MM.1S (cell line): ENCODE measurements at places on chromosomes 2 and 18.

DNA sequence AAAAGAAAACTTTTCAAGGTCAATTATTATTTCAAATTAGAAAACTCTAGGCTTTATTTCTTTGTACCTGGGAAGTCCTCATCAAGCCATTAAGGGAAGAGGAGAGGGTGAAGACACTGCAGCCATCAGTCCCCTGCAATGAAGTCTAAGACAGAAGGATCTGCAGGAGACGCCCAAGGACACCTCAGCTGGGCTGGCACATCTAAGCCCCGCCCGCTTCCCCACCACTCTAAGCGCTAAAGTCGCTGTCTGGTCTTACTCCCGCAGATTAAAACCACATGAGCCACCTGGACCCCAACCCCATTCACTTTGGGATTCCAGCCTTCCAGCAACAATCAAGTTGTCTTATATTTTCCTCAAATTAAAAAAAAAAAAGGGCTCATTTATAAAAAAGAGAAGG is 104.4 kb downstream of the AFF3 start:
- no peak overlapping the region for H3K4me3 ChIP-seq
- DNase-seq = no peak
- no peak overlapping the region for H3K27ac ChIP-seq
- H3K27me3 ChIP-seq = no peaks in the 10 kb centered on the region
- H3K4me1 ChIP-seq = no peaks in the 10 kb centered on the region
- H3K36me3 ChIP-seq = no peaks in the 10 kb centered on the region

- no peaks in the 10 kb centered on the region for H3K36me3 ChIP-seq
- no peak overlapping the region for H3K4me3 ChIP-seq
- no peak for DNase-seq
Observed at GRCh38 chr2:191869178-191869577, 22.3 kb upstream of the CAVIN2 start.

DNA sequence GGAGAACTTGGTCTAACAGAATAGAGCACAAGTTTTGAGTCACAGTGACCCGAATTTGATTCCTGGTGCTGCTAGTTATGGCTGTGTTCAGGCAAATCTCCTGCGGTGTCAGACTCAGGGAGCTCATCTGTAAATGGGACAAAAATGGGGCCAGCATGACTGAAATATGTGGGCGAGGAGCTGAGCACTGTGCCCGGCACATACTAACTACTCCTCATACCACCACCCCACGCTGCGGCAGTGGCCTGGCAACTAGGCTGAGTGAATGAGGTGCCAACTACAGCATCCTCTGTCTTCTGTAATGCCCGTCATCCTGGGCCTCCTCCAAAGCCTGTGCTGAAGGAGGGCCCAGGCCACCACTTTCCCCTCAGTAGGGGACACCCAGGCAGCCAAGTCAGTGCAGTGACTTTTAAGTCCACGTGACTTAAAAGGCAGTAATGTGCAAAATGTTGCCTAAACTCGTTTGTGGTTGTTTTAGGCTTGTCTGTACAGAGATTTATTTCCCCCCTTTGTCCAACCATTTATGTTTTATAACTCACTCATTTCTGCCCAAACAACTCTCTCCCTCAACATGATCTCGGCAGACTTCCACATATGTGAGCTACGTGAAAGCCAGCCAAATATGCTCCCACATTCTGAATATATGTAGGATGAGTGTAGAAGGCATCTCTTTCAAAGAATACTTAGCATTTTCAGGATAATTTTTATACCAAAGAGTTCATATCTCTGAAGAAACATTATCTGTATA is 773.7 kb downstream of the TSN start:
- H3K27me3 ChIP-seq = no peaks in the 10 kb centered on the region
- DNase-seq = no peak
- H3K27ac ChIP-seq = no peak overlapping the region

DNA sequence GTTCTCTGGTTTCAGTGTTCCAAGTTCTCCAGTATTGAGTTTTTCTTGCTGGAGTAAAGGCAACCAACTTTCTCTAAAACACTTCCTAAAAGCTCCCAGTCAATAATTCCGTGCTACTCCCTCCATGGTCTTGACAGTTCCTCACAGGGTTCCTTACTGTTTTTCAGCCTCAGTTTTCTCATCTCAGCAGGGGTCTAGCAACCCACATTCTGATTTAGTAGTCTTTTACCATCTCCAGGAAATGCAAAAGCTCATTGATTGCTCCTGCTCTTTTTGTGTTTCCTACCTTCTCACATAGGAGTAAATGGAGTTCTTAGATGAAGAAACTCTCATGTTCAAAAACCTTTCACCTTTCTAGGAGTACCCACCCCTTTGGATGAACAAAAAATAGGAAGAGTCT is 978.8 kb upstream of the POU3F3 start:
- H3K36me3 ChIP-seq = no peaks in the 10 kb centered on the region
- no peak overlapping the region for H3K27ac ChIP-seq
- H3K4me3 ChIP-seq = no peak overlapping the region
- DNase-seq = no peak
- no peaks in the 10 kb centered on the region for H3K27me3 ChIP-seq
- no peaks in the 10 kb centered on the region for H3K4me1 ChIP-seq

DNA sequence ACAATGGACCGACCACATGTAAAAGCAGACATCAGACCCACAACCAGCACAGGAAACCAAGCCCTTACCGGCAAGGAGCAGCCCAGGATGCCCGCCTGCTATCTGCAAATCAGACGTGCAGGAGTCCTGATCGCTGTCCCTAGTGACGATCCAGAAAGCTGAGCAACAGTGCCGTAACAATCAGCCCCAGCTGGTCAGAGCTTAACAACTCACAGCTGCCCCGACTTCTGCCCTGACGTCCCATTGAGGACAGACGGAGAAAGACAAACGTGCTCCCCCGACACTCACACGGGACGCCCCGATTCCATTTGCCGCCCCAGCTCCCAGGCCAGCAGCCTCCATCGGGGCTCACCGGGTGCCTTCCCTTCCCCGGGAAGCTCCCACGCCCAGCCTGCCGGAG is 39.8 kb upstream of the PXDN start:
- H3K4me1 ChIP-seq = no peaks in the 10 kb centered on the region
- H3K36me3 ChIP-seq = no peaks in the 10 kb centered on the region
- DNase-seq = no peak
- H3K27me3 ChIP-seq = no peaks in the 10 kb centered on the region
- no peak overlapping the region for H3K27ac ChIP-seq
